NCI-H2107 (cell line): ENCODE measurements at places on chromosomes 2 and 18.

DNA sequence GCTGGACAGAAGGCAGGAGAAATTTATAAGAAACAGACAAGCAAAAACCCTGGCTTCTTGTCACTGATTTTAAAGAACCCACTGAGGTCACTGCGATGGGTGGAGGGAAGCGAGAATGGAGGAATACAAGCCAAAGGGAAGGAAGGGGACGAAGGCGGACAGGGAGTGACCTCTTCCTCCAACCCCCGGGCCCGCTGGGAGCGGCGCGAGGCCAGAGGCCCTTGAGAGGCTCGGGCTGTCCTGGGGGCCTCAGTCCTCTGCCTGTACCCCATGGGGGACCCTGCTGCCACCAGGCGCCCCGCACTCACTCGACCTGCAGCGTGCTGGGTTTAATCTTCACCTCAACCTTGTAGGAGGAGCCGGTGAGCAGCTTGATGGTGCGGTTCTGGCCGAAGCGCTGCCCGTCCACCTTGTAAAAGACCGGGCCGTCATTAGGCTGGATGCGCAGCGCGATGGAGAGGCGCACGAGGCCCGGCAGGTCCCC lies 793 bp downstream of the CNRIP1 start:
- no peak for DNase-seq

GRCh38 chr2:136137982-136138381 lies 20.0 kb upstream of the CXCR4 start:
- no peak for DNase-seq

- DNase-seq = no peak
Measured at GRCh38 chr2:234074751-234075517, 24.4 kb downstream of the SPP2 start.

- no peak for DNase-seq
Measured at GRCh38 chr2:66930339-66931220, 466.6 kb upstream of the ETAA1 start.

DNA sequence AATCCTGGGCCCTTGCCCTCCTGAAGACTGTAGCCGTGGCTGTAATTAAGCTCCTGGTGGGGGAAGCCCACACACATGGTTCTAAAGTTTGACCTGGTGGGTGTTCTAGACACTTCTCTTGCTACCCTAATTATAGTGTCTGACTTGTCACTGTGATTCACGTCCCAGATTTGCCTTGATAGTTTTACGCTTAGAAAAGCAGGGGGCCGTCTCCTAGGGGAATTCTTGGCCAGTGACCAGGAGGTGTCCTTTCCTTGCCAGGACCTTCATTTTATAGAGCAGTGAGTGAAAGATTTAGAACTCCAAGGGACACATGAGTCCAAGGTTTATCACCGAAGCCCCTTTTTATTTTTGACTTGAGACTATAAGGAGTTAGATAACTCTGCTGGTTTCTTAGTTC lies 9.0 kb downstream of the TMEM214 start:
- no peak for DNase-seq

DNA sequence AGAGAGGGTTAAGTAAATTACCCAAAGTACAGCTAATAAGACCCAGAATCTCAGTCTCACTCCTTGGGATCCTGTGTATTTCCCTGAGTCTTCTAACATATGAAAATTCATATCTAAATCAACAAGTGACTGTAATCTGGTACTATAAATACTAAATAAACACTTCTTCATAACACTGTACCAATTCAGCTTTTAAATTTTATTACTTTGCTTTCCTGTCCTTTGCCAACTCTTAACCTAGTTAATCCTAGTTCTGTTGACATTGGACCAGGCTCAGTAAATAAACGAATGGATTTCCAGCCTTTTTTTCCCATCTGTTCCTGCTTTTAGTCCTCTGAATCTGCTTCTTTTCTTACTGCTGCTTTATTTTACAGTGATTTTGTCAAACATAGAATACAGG lies 13.8 kb downstream of the MRPL35 start:
- DNase-seq = no peak
